ENCODE measurements at places on chromosomes 6 and 20.

GRCh38 chr6:134527108-134527787 lies 209.3 kb upstream of the SGK1 start:
- DNase-seq: no peak

- DNase-seq: no peak
Measured at GRCh38 chr6:129472239-129472638, 237.7 kb downstream of the ARHGAP18 start.

DNA sequence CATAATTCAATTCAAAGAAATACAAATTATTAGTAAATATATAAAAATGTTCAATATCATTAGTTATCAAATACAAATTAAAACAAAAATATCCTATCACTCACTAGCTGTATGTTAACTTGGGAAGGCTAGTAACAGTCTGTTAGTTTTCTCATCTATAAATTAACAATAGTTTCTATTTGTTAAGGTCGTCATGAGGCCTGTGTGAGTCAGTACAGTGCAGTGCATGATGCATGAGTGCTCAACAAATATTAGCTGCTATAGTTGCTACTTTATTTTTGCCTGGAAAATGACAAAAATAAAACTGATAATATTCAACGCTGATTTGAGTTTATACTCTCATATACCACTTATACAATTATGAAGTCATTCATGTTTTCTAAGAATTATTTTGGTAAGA lies 401.6 kb upstream of the RUNX2 start:
- no peak for DNase-seq

DNA sequence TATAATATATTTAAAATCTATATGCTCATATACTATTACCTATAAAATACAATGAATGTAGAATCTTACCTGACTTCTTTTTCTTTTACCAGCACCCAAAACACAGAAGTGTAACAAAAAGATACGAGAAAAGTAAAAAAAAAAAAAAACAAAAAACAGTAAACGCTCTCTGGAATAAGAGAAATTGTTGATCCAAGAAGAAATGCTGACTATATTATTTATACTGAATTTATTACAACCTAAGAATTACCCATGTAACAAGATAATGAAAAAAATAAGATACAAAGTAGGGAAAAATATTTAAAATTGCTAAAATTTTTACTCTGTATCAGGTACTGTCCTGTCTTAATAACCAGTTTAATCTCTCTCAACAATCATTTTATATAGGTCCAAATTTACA lies 787.9 kb upstream of the MAN1A1 start:
- no peak for DNase-seq

DNA sequence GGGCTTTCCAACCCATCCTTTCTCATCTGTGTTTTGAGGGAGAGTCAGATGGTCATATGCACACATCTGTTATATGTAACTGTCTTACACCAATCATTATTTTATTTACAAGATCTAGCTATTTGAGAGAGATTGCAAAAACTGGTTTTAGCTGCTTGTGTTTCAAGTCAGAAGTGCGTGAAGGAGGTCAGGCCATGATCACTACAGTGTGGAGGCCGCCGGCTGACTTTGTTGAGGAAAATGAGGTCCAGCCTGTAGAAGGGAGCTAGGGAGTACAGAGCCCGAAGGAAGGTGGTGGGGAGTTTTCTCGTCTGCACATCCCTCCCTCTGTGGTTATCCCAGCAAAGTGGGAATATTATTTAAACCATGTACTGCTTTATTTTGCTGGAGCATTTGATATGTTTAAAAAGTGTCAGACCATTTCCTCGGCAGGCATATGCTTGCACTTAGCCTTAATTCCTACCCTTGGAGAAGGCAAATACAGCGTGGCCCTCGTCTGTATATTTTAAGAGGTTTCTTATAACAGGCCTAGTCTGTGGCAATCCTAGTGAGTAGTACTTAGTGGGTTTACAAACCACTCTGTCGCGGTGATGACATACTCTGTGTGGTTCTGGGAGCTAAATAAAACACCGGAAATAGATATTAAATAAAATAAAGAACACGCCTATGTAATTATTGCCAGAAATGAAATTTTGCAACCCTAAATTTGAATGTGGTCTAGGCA lies 95.6 kb downstream of the UST start:
- DNase-seq: no peak

- DNase-seq: no peak
Measured at GRCh38 chr6:136007345-136007744, 155.8 kb downstream of the PDE7B start.

- DNase-seq: no peak
Measured at GRCh38 chr20:61664556-61665320, 400.9 kb downstream of the TAF4 start.

GRCh38 chr20:6956056-6956455 lies 188.6 kb downstream of the BMP2 start:
- no peak for DNase-seq

GRCh38 chr20:3162080-3162611 lies 2.5 kb upstream of the FASTKD5 start:
- DNase-seq: no peak

DNA sequence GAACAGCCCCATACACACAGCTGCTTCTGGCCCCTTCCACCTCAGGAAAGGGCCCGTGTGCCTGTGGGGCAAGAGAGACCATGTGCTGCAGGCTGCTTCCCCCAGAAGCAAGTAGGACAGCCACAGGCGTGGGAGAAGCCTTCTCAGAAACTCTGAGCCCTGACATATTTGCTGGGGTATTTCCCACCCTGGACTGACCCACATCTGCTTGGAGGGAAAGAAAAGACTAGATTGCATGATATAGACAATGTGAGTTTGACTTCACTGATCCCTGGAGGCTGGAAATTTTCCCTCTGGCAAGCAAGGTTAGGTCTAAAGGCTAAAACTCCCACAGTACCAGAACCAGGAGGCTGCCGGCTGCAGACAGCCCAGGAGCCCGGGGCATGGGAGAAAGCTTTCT lies 213.3 kb upstream of the SSTR4 start:
- no peak for DNase-seq

DNA sequence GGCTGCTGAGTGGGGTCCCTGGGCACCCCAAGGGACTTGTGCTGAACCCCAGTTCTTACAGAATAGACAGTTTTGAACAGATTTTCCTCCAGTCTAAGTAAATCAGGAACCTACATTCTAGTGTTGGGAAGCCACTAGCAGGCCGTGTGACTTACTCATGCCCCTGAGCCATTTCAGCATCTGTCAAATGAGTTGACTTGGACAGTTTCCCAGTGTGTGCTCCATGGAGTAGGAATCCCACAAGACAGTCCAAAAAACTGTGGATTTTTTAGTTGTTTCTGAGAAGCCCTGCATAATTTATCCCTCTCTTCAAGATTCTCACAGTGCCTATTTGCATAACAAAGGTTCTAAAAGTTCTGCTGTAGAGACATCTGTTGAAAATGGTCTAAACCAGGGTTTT lies 2.1 kb downstream of the GABRR2 start:
- DNase-seq: no peak

DNA sequence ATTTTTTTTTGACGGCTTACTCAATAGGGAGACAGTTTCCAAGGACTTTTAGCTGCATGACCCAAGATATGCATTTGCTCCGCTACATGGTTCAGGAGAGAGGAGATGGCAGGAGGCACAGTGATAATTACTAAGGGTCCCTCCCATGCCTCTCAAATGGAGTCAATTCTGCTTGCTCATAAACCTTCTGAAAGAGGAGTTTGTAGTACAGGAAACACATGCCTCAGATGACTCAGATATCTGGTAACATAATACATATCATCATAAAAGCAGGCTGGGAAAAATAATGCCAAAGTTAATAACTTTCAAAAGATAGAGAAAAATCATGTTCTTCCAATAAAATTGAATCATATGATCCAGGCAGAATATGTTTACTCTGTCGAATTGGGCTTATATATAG lies 97.6 kb upstream of the DEFB112 start:
- DNase-seq: no peak
